ENCODE measurements at places on chromosomes 2 and 18. TPM values are rescaled to one million over a fixed set of nuclear protein-coding genes. Genes with fewer than 3 reads are reported as not detected.

ATP6V1C2 gene
- total RNA-seq: not detected

TMEM131 gene
- 32.4 TPM for total RNA-seq

ALKAL2 gene
- total RNA-seq: not detected

TNS1 gene
- total RNA-seq: 71.2 TPM

PAIP2B gene
- 0.26 TPM for total RNA-seq

GATA6 gene
- 29.3 TPM for total RNA-seq

All from aortic smooth muscle cell (primary cell).